ENCODE measurements at places on chromosomes 12 and 14. TPM values are rescaled to one million over a fixed set of nuclear protein-coding genes. Genes with fewer than 3 reads are reported as not detected.

DNA sequence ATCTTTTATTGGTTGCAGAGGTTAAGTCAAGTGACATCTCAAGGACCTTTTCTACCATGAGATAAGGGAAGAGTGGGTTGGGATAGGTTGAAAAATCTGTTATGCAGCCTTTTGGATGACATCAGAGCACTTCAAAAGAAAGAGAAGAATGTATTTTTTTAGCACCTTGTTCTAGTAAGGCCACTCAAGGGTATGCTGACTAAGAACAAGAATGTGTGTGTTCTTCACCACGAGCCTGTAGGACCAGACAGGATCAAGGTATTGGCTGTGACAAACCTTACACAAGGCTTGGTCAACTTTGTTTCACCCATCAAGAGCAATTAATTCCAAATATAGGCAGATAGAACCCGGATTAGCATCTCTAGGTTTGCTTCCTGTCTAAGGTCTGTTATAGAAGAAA lies 142.5 kb downstream of the SAMD4A start:
- no peak for DNase-seq

- no peak for DNase-seq
Observed at GRCh38 chr12:47340411-47341015, 260.8 kb upstream of the AMIGO2 start.

DNA sequence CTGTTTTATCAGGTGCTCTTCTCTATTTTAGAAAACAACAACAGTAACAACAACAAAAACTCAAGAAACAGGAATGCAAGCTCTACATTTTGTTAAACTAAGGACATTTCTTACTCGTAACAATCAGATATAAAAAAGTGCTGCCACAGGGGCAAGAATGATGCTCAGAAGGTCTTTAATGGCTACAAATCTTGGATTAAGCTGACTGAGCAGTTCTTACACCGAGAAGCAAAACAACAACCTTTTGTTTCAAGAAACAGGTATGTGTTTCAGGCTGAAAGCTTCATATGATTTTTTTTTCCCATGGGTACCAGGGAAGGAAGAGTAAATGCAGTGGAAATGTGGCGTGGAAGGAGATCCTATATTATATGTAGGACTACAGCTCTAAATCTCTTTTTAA lies 786.8 kb upstream of the FBXO33 start:
- no peak for DNase-seq

GRCh38 chr12:9334041-9334692 lies 126.0 kb upstream of the PZP start:
- no peak for DNase-seq

DNA sequence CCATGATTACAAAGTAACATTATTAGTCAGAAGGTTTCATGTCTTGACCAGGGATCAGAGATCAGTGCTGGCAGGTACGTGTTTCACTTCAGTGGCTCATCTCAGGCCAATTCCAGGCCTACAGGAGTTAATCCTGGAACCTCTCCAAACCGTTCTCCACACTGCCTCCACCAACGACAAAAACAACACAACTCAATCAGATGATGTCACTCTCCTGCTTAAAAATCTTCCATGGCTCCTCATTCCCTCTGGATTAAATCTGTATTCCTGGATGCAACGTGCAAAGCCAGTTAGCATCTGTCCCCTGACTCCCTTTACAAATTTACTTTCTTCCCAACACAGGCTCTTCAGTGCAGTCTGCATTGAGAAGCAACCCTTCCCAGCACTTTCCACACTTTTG lies 34.3 kb upstream of the TXNRD1 start:
- peak; percentile 22 for DNase-seq

- DNase-seq = no peak
Observed at GRCh38 chr12:15520083-15520482, 197.8 kb downstream of the PTPRO start.

DNA sequence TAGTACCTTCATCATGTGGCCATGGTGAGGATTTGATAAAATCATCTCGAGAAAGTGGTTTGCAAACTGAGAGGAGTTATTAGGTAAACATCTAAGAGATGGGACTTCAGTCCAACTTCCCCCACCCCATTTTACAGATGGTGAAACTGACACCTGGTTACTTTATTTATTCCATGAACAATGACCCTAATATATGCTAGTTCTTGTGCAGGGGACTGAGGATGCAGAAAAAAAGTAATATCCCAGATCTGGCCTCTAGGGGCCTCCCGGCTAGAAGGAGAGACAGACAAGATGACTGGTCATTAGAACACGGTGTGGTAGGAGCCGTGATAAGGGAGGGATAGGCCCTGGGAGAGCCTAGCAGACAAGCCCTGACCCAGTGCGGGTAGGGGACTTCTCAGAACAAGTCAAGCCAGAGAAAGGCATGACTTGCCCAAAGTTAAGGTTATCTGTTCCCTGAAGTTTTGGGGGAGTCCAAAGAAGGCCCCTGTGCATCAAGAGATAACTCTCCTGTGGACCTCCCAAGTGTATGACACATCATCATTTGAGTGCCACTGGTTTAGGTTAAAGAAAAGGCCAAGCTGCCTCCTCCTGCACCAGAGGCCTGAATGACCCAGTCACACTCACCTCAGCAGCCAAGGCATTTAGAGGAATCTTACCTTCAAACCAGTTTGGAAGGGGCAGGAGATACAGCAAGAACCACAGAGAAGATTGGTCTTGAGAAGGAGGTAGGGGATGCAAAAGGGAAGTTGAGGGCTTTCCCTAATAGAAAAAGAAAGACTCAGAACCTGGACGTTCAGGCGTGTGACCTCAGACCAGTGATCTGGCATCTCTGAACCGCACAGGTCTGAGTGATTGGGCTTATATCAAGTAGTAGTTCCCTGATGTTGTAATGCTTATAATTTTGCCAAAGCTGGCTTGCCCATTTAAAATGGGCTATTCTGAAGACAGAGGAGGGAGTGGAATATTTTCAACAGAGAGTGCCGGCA lies 1.6 kb downstream of the CMKLR1 start:
- DNase-seq = peak; percentile 31

- no peak for DNase-seq
Observed at GRCh38 chr12:42704340-42704739, 114.8 kb upstream of the PRICKLE1 start.

DNA sequence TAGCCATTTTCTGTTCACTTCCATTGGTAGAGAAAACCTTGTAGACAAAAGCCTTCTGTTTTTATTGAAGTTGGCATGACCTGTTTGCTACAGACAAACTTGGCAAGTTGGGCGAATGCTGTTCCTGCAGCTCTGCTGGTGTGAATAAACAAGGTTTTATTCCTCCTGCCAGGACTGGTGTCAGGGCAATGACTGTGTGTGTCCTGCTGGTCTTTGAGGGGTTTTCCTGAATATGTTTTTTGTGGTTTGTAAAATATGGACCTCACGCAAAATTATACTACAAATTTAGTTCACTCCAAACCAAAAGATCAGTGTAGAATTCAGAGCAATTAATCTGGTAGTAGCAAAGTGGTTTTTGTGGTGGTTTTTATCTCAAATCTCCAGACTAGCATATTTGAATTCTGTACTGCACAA lies 140.8 kb downstream of the ERC1 start:
- no peak for DNase-seq

The PDE3A gene
- 1.4 TPM for total RNA-seq

Data from adrenal gland (tissue), 19 donors.